AG20443 (cell line): ENCODE measurements at places on chromosomes 11 and 22.

DNA sequence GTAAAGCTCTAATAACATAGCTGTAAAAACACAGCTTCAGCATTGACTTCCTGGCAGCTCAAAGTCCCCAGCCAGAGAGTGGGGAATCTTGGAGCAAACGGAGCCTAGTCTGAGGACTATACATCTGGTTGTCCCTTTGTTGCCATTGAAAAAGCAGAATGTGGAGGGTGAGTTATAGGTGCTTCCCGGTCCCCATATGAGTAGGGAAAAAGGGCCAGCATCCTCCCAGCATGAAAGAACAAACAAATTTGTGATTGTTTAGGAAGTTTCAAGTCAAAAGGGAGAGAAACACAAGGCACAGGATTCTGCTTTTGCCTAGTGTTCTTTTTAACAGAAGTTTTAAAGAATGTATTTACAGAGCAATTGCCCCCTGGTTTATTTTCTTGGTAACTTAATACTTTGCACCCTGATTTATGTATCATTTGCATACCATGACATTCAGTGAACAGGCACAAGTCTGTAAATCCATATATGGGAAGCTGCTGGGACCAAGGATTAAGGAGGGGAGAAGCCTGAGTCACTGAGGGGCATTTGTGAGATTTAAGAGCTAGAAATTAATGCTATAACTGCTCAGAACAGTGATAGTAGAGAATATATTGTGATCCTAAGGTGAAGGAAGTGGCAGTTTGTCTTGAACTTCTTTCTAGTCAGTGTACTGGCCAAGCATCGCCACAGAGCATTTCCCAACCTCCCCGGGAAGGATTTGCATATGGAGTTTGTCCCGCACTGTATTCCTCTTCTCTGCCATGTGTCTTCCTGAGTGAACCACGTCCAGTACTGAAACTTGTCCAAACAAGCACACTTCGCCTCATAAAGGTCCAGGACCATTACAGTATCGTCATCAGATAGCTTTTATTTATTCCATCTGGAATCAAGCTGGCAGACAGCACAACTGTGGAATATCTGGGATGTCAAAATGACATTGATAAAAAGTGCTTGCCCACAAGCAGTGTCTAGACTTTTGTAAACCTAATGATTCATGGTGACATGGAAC, 103.0 kb downstream of the DBX1 start:
- peak; percentile 35 for DNase-seq

GRCh38 chr22:26367402-26368245, 61.4 kb upstream of the ASPHD2 start:
- peak; percentile 66 for DNase-seq

DNA sequence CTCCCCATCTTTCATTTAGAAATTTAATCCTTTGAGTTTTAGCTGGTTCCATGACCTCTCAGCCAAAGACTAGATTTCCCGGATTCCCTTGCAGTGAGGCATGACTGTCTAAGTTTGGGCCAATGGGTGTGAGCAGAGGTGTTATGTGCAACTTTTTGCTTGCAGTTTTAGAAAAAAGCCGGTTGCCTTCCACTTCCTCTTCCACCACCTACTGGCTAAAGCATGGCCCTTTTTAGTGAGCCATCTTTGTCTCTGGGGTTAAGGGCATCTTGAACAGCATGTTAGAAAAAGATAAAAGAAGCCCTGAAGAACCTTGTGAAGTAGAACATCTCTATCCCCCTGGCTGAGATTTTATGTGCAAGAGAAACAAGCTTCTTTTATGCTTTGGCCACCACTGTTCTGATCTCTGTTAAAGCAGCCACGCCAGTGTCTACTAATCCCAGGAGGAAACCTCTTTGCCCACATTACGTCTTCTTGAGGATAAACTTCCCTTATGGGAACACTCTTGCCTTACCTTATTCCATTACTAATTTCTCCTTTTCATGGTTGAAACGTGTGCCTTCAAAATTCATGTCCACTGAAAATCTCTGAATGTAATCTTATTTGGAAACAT, 279.9 kb downstream of the TENM4 start:
- DNase-seq: no peak

DNA sequence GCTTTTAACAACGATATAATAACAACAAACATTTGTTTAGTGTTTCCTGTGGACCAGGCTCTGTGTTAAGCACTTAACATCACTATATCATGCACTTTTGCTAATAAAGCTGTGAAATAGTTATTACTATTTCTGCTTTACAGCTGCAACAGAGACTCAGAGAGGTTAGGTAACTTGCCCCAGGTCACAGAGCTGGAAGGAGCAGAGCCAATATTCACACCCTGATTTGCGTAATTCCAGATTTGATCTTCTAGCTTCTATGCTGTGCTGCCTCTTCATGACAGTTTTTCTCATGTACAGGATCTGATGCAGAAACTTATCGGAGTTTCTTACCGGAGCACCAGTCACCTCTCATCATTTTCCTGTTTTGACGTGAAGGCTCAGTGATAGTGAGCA, 33.6 kb upstream of the EHF start:
- no peak for DNase-seq

GRCh38 chr11:1032310-1032891, 4.1 kb downstream of the MUC6 start:
- DNase-seq: no peak

GRCh38 chr22:23036684-23037428, 33.5 kb upstream of the GNAZ start:
- peak; percentile 72 for DNase-seq

DNA sequence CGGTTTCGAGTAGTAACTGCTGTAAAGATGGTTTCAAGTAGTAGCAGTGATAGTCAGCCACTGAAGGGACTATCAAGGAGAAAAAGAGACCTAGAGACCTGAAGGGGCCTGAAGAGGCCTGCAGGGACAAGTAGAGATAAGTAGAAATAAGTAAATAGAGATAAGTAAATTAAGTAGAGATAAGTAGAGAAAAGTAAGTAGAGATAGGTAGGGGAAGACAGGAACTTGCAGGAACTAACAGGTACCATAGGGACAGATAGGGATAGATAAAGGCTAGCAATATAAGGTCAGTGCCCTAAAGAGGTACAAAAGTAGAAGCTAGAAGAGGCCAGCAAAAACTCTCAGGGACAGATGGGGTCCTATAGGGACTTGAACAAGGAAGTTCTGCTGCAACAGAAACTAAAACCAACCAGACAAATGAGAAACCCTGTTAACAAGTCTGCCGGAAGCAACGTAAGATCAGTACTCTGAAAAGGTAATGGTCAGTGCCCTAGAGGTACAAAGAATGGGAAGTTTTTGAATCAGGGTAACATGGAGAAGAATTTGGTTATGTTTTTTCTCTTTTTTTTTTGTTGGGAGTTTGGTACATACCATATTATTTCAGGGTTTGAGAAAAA, 9.6 kb upstream of the SC5D start:
- no peak for DNase-seq

- DNase-seq: no peak
Observed at GRCh38 chr11:116710762-116711161, 62.0 kb downstream of the BUD13 start.

GRCh38 chr11:96794152-96794551, 404.3 kb downstream of the JRKL start:
- peak; percentile 17 for DNase-seq

DNA sequence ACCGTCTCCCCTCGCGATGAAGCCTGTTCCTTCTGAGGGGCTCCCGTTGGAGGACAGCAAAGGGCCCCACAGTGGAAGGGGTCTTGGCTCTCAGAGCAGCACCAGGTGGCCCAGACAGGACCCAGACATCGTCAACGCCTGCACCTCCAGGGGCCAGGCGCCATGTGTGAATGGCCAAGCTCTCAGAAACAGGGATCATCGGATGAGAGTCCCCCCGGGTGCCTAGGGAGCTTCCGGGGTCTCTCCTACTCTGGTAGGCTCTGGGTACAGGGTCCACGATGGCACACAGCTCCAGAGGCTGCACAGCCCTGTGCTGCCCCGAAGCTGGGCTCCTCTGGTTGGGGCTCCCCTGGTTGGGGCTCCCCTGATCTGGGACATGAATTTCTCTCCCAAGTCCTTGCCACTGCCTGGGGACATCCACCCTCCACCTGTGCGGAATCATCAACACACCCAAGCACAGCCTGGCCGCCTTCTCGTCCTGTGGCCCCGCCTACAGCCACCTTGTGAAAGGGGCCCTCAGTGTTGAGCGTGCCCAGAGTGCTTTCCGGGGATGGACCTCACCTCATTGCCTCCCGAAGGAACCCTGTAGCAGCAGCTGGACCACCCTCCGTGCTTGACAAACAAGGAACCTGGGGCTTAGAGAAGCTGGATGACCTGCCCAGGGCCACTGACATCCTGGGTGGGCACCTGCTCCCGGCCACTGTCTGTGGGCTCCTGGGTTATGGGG, 929.0 kb downstream of the BRD1 start:
- DNase-seq: no peak

DNA sequence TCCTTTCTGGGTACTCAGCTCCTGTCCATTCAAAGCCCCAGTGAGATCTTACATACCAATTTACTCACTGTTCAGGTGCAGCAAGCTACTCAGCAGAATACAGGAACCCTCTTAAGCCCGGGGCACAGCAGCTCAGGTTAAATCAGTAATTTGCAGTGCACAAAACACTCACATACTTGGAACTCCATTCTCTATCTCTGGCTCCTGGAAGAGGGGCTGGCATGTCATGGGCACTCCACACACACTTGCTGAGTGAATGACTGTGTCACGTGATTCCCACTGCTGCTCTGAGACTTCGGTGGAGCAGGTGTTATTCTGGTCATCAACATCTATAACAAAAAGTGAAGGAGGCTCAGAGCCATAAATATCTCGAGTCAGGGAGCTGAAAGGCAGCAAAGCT, 157.3 kb upstream of the BDNF start:
- no peak for DNase-seq
